Activated T-cell treated with anti-CD3 and anti-CD28 coated beads for 48 hours (primary cell): ENCODE measurements at places on chromosomes 11 and 22.

DNA sequence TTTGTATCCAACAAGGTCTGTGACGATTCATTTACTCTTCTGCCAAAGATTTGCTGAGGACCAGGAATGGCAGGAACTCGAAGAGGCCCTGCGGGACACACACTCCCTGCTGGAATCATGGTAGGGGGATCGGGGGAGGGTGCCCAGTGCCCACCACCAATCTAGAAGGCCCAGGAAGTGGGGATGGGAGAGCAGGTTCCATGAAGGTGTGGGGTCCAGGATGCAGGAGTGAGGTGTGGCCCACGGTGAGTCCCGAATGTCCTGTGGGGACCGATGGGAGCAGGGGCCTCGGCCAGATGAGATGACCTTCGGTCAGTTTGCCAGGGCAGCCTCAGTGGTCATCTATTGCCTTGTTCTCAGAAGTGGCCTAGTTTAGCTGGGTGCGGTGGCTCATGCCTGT lies 492.7 kb downstream of the BRD1 start:
- no peak for DNase-seq

DNA sequence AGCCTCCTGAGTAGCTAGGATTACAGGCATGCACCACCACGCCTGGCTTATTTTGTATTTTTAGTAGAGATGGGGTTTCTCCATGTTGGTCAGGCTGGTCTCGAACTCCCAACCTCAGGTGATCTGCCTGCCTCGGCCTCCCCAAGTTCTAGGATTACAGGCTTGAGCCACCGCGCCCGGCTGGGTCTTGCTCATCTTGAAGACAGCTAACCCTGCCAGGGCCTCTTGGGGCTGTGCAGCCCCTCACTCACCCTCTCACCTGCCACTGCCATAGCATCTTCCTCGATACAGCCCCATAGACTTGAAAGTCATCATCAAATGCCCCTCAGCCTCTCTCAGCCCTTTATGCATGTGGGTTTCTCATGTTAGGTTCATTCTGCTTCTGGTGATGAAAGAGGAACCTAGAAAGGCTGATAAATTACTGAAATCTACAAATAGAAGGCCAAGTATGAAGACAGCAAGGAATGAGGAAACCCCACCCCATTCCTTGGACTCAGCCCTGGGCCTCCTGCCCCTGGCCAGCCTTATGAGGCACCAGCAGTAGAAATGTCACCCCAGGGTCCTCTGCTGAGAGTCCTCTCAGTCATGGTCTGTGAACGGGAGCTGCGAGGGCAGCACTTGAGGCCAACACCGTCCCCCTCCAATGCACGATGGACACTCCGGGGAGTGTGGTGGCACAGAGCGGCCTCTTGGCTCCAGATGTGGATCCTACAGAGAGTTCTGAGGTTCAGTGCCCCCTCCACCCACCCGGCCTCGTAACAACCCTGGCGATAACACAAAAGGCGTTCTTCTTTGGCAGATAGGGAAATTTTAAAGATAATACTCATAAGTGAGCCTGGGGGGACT lies 24.8 kb downstream of the SCGB1A1 start:
- no peak for DNase-seq

- DNase-seq: no peak
These were observed 35.4 kb downstream of the RBFOX2 start for GRCh38 chr22:35993048-35993714.

DNA sequence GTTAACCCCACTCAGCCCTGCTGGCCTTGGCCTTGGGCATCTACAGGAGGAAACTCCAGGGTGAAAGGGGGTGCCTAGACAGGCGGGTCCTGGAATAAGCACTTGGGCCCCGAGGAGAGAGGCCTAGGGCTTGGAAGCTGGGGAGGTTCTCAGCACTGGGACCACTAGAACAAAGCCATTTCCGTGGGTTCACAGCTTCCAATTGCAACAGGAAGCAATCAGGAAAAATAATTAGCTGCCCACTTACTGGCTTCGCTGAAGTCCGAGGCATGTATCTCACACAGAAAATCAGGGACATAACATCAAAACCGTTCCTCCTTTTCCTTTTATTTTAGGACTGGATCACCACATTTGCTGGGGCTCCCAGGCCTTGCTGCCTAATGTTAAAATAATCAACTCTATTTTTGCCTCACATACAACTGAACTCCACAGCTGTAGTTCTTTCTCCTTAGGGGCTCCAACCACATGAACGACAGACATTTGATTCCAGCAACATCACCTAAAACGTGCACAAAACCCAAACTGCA lies 161.1 kb upstream of the GRK3 start:
- DNase-seq: no peak

DNA sequence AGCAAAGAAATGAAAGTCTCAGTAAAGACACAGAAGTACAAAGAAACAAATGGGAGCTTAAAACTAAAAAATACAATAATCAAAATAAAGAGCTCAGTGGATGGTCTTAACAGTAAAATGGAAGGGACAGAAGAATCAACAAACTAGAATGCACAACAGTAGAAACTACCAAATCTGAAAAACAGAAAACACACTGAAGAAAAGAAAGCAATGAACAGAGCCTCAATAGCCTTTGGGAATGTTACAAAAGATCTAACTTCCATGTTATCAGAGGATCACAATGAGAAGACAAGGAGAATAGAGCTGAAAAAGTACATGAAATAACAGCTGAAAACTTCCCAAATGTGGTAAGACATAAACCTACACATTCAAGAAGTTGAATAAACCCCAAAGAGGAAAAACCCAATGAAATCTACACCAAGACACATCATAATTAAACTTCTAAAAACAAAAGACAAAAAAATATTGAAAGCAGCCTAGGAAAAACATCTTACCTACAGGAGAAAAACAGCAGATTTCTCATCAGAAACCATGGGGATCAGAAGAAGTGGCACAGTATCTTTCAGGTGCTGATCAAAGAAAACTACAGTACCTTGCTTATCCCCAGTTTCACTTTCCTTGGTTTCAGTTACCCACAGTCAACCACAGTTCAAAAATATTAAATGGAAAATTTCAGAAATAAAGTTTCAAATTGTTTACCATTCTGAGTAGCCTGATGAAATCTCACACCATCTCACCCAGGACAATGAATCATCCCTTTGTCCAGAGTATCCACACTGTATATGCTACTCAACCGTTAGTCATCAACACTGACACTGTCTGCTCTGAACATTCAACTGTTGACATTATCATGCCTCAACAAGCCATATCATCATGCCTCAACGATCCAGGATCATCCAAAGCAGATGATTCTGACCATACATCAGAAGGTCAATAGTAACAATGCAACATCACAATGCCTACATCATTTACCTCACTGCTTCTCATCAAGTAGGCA lies 22.2 kb downstream of the RRAS2 start:
- DNase-seq: no peak

GRCh38 chr11:27462543-27462942 lies 10.0 kb downstream of the LGR4 start:
- no peak for DNase-seq

DNA sequence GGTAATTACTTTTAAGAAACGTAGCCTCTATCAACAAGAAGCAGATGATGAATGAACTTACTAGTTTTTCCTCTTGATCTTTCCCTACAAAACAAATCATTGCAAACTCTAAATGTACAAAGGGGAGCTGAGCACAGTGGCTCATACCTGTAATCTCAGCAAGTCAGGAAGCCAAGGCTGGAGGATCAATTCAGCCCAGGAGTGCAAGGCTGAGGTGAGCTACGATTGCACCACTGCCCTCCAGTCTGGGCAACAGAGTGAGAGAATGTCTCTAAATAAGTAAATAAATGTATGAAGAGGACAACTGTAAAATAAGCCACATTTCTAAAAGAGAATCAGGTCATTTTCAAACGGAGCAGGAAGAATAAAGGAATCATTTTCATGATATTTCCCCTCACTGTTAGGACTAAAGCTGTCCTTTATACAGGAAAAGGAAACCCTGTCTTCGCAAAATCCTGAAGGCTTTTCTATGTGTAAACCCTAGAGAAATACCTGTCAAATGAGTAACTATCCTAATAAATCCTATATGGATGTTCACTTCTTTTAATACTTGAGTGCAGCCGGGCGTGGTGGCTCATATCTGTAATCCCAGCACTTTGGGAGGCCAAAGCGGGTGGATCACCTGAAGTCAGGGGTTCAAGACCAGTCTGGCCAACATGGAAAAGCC lies 41.2 kb downstream of the RRAS2 start:
- DNase-seq: no peak

DNA sequence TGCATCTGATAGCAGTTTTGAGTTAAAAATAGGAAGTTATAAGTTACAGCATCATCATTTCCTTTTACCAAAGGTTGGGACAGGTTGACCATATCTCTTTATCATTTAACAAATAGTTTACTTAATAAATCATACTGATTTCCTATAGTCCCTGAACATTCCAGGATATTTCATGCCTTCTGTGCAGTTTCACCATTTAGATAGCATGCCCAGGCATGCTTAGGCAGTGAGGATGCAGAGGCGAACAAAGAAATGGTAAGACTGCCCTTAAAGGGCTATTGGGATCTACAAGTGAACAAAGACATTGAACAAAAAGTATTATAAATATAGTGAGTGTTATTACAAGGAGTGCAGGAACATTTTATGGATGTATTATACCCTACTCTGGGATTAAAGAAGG lies 96.4 kb downstream of the PRMT3 start:
- no peak for DNase-seq

DNA sequence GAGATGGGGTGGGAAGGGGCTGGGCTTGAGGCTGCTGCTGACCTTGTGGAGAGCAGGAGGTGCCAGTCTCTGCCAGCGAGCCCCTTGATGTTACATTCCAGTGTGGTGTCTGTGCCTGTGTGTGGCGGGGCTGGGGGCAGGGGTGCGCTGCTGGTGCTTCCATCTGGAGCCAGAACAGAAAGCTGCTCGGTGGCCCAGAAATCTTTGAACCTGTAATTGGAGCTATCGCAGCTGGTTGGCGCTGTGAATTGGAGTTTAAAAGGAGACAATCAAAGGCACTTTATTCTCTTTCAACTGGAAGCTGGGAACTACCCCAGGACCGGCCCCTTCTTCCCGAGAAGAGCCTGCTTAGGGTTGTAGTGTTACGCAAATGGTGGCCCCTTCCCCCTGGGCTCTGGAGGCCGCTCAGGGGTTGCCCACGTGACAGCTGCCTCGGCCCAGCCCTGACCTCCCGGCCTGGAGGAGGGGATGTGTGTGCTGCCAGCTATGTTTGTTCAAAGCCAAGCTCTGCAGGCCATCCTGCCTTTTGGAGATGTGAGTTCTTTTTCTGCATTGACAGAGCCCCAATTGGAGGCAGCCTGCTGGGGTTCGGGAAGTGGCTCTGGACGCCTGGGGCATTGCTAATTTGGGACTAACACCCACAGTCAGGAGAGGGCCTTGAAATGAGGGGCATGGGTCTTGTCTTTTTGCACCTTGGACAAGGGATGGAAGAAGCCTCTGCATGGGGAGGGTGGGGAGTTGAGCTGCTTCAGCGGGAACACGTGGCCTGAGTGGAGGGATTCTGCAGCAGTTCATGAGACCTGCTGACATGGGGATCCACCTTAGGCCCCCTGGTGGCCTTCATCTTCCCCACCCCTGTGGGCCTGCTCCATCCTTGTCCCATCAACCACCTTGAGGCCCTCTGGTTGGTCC lies 14.0 kb upstream of the ARSA start:
- no peak for DNase-seq

GRCh38 chr11:74683941-74684481 lies 47.2 kb downstream of the CHRDL2 start:
- no peak for DNase-seq

DNA sequence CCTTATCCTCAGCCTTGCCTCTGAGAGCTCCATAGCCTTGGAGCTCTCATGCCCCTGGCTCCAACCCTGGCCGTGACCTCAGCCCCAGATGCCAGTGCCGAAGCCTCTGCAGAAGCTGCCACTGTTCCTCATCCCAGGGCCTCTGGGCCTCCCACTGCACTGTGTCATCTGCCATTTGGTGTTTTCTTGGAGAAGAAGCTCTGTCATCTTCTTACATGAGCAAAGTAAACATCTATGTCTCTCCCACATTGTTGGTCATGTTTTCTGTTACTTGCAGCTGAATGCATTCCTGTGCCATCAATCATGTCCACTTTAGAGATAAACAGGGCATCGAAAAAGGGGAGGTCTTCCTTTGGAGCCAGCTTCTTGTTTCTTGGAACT lies 45.0 kb upstream of the FTH1 start:
- no peak for DNase-seq

DNA sequence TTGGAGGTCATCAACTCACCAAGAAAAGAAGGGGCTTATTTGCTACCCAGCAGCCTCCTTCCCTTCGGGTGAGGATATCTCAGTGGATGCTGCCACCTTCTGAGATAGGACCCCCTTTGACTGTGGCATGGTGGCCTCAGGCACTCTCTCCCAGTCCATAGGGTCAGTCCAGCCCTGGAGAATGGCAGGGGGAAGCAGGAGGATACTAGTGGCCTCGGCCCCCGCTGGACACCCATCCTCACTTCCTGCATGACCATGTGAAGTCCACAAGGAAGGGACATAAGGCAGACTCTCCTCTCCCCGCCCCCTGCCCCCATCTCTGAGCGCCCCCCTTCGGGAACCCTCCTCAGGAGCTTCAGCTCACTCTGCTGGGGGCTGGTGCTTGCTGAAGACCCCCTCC lies 24.4 kb downstream of the TPBGL start:
- DNase-seq: no peak

- DNase-seq: no peak
These were observed 9.7 kb downstream of the MTNR1B start for GRCh38 chr11:92979176-92979575.
